ENCODE measurements at places on chromosomes 5 and 9. TPM values are rescaled to one million over a fixed set of nuclear protein-coding genes. Genes with fewer than 3 reads are reported as not detected.

Gene WNK2
- 0.27 TPM for total RNA-seq

Gene COL5A1
- not detected for total RNA-seq

Gene CCNB1
- total RNA-seq, result 3.0 TPM

Gene DBH
- total RNA-seq, result not detected

Gene EIF4E1B
- total RNA-seq, result not detected

Gene TMEM252
- total RNA-seq, result not detected

Gene TLX3
- total RNA-seq, result not detected

GRCh38 chr9:112169368-112169767 lies 5.7 kb downstream of the SUSD1 start:
- no peak overlapping the region for H3K4me3 ChIP-seq
- DNase-seq, result no peak
- H3K27me3 ChIP-seq, result no peaks in the 10 kb centered on the region
- H3K36me3 ChIP-seq, result no peaks in the 10 kb centered on the region

GRCh38 chr5:80707645-80708044 lies 52.9 kb upstream of the DHFR start:
- DNase-seq, result no peak
- H3K27ac ChIP-seq, result no peak overlapping the region
- H3K27me3 ChIP-seq, result no peaks in the 10 kb centered on the region
- peaks cover 27% of the 10 kb centered on the region for H3K4me1 ChIP-seq
- no peak overlapping the region for H3K4me3 ChIP-seq

DNA sequence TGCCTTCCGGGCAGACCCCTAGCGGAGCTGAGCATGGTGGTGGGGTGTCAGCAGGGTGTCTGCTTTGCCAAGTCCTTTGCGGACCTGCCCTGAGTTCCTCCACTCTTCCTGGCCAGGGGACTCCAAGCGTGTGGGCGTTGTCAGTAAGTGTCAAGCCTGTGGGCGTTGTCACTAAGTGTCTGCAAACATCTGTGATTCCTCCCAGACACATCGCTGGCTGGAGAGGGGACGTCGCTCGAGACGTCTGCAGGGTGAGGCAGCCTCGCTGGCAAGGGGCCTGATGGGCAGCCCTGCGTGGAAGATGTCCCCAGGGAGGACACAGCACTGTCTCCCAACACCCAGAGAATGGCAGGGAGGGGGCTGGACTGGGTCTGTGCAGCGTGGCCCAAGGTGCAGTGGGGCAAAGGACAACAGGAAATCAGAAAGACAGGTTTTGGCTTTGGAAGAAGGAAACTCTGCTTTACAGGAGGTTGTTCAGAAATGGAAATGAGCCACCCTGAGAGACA lies 28.8 kb downstream of the ADAMTSL2 start:
- H3K27me3 ChIP-seq, result peaks cover 3% of the 10 kb centered on the region
- H3K4me1 ChIP-seq, result peaks cover 16% of the 10 kb centered on the region
- H3K27ac ChIP-seq, result peak overlapping the region; percentile 91
- no peaks in the 10 kb centered on the region for H3K36me3 ChIP-seq
- no peak for DNase-seq

DNA sequence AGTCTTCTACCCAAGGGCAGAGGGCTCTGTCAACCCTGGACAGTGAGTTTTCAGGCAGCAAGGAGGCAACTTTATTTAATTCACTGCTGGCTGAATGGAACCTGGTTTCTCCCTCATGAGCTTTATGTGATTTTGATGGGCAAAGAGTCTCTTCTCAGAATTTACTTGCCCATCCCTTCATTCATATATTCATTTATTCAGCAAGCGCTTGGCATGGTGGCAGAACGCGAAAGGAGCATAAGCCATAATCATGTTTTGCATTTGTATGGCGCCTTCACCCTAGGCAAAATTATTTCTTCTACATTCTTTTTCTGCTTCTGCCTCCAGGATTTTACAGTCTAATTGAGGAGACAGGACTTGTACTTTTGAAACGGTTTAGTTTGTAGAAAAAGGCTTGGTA lies 8.0 kb downstream of the DELE1 start:
- H3K4me1 ChIP-seq, result no peaks in the 10 kb centered on the region
- H3K27ac ChIP-seq, result peak overlapping the region; percentile 14
- peaks cover 95% of the 10 kb centered on the region for H3K36me3 ChIP-seq
- no peak overlapping the region for H3K4me3 ChIP-seq

DNA sequence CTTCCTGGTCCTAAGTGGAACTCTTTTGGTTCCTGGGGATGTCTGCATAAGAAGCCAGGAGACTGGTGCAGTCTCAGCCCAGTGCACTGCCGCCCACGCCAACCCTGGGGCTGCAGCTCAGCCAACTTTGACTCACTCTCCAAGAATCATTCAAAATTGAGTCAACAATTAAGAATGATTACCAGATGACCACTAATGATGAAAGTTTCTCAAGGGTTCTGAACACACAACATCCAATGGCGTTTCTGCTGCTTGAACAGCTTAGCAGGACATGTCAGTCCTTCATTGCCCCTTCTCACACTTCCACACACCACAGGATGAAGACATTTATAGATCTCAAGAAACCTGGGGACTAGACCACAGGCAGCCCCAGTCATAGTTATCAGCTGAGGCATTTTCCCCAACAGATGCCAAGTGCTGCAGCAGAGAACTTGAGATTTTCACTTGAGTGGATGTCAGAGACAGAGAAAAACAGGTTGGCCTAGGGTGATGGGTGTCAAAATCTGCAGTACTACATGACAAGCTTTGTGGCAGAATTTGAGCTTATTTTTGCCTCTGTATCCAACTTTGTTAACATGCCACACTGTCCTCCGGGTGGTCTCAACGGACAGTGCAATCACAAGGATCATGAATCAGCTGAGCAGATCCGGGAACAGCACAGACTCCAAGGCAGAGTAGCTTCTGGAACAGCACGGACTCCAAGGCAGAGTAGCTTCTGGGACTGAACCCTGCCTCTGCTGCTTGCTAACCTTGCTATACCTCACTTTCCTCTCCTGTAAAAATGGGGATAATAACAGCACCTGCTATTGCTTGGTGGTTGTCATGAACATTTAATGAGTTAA lies 356.1 kb downstream of the SPOCK1 start:
- H3K27ac ChIP-seq, result no peak overlapping the region
- peaks cover 13% of the 10 kb centered on the region for H3K27me3 ChIP-seq
- H3K4me1 ChIP-seq, result no peaks in the 10 kb centered on the region
- H3K36me3 ChIP-seq, result no peaks in the 10 kb centered on the region

DNA sequence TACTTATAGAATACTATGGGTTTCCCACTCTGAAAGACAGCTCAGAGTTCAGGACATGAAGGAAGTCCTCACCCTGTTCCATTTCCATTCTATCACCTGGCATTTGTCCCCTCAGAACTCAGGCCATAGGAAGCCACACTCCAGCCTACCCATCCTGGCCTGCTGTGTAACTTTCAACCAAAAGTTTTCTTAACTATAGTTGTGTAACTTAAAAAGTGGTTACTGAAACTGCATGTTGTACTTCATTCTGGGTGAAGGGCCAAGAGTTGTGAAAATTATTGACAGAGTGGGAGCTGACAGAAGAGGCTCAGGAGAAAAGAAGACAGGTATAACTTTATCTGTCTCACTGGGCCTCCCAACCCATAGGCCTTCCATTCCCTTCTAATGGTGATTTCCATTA lies 212.5 kb downstream of the RAB3C start:
- peaks cover 20% of the 10 kb centered on the region for H3K27me3 ChIP-seq
- H3K36me3 ChIP-seq, result no peaks in the 10 kb centered on the region
- H3K4me3 ChIP-seq, result no peak overlapping the region
- H3K27ac ChIP-seq, result no peak overlapping the region

DNA sequence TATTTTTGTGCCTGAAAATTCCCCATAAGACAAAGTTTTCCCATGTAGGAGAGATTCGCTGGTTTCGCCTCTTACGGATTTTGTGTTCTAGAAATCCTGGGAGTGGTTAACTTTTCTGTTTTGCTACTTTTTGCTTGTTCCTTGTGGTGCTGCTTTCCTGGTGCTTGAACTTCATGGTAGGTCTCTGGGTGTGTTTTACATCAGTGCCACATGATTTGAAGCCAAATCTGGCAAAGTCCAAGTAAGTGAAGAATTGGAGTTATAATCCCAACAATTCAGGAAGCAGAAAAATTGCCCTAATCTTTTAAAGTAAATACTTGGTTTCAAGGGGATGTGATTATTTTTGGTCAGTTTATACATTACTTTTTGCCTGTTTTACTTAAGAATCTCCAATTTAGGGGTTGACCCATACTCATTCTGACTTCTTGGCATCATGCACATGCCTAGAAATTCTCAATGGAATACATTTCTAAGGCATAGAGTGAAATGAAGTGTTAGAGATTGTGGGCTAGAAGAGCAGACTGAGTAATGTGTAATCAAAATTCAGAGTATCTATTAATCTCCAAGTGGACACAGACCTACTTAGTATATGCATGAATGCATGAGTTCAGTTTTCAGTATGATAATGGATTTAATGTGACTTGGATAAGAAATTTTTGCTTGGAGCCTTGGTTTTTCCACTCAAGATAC lies 189.7 kb downstream of the CSNK1G3 start:
- H3K27me3 ChIP-seq, result no peaks in the 10 kb centered on the region
- no peaks in the 10 kb centered on the region for H3K36me3 ChIP-seq
- no peak overlapping the region for H3K27ac ChIP-seq
- no peak for DNase-seq

DNA sequence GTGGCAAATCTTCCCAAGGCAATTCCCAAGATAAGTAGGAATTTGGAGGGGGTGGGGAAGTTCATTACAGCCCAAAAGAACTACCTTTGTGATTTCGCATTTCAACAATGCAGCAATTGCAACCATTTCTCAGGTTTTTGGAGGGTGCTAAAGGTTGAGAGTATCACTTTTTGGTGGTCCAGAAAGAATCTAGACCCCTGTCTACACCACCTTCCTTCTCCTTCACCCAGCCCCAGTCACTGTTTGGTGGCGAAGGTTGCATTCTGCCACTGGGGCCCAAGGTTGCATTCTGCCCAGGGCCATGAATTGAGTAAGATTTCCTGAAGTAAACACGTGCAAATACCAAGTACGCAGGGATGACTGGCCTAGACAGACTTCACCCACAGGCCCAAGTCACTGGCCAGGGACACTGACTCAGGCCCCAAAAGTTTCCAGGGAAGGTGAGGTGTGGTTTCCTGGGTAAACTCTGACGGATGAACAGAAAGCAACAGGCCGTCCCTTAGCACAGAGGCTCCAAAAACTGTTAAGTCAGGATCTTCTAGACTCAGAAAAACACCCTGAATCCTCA lies 5.7 kb downstream of the PDE6A start:
- no peak overlapping the region for H3K27ac ChIP-seq
- no peaks in the 10 kb centered on the region for H3K36me3 ChIP-seq
- no peak overlapping the region for H3K4me3 ChIP-seq
- no peaks in the 10 kb centered on the region for H3K4me1 ChIP-seq
- DNase-seq, result no peak

DNA sequence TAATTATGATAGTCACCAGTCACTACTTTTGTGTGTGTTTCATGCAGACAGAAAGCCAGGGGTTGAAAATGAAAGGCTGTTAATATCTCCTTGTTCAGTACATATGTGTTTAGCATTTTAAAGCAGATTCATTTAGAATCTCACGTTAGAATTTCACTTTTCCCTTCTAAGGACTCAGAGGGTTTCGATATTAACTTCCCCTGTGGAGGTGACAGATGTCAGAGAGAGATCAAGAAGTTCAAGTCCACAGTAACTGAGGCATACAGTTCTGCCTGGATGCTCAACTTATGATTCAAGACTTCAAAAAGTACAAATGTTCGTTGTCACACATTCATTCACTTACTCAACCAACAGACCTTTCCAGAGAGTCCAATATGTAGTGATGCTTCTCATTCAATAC lies 251.1 kb downstream of the EBF1 start:
- H3K4me3 ChIP-seq, result no peak overlapping the region
- DNase-seq, result no peak
- H3K4me1 ChIP-seq, result no peaks in the 10 kb centered on the region
- H3K27ac ChIP-seq, result no peak overlapping the region
- H3K27me3 ChIP-seq, result peaks cover 3% of the 10 kb centered on the region

DNA sequence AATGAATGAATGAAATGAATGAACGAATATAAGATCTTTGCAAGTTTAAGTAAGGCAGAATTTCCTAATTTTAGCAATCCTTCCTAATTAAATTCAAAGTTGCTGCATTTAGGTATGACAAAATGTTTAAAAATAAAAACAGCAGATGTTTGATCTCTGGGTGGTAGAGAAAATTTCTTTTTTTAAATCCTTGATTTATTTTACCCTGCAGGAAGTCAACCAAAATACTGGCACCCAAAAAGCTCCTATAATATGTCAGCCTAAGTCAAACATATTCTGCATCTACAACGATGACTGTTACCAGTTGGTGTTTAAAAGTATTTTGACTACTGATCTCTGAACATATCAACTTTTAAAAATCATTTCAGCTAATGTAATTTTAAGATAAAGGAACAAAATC lies 58.4 kb downstream of the TTC39B start:
- no peak for DNase-seq
- no peaks in the 10 kb centered on the region for H3K27me3 ChIP-seq
- H3K4me1 ChIP-seq, result peaks cover 19% of the 10 kb centered on the region
- no peak overlapping the region for H3K27ac ChIP-seq

- H3K4me3 ChIP-seq, result no peak overlapping the region
- no peaks in the 10 kb centered on the region for H3K36me3 ChIP-seq
- no peak for DNase-seq
- H3K4me1 ChIP-seq, result no peaks in the 10 kb centered on the region
Measured at GRCh38 chr5:31819926-31820516, 181.1 kb downstream of the PDZD2 start.

GRCh38 chr5:68374796-68375518 lies 159.4 kb downstream of the PIK3R1 start:
- H3K27me3 ChIP-seq, result no peaks in the 10 kb centered on the region
- DNase-seq, result no peak
- no peak overlapping the region for H3K4me3 ChIP-seq
- H3K27ac ChIP-seq, result no peak overlapping the region

DNA sequence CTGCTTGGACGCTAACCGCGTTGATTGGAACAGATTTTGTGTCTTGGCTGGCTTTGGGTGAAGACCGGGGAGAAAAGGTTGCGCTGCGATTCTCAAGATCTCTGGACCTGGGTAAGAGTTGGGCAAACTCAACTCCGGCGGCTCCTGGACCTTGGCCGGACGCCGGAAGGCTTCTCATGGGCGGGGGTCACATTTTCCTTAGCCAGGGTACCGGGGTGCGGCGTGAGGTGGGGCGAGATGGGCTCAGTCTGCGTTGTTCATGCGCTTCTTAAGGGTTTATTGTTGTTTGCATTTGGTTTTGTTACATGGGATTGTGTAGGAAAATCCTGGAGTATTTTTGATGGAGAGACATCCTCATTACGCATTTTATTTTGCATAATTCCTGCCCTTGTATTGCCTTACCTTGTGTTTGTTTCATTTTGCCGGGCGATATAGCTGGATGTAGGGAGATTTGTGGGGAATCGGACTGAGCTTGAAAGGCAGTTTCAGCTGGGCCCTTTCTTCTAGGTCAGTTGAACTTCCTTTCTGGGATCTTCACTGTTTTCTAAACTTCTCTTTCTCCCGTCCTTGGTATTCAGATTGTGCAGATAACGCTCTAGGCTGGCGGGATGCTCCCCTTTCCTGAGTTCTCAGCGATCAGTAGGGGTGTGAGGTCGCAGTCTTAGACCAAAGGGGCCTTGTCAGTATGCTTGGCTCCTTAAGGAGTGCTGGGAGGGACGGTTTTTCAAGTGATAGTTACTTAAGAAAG lies 524 bp downstream of the MEGF10 start:
- H3K4me1 ChIP-seq, result peaks cover 9% of the 10 kb centered on the region
- peak overlapping the region; percentile 34 for H3K4me3 ChIP-seq
- peaks cover 3% of the 10 kb centered on the region for H3K36me3 ChIP-seq
- DNase-seq, result no peak
- H3K27ac ChIP-seq, result no peak overlapping the region

- H3K4me1 ChIP-seq, result peaks cover 66% of the 10 kb centered on the region
- H3K36me3 ChIP-seq, result no peaks in the 10 kb centered on the region
- DNase-seq, result no peak
- no peaks in the 10 kb centered on the region for H3K27me3 ChIP-seq
Measured at GRCh38 chr5:1101961-1102713, 9.7 kb downstream of the SLC12A7 start.

- H3K27ac ChIP-seq, result no peak overlapping the region
- H3K4me3 ChIP-seq, result no peak overlapping the region
- peaks cover 14% of the 10 kb centered on the region for H3K36me3 ChIP-seq
- no peaks in the 10 kb centered on the region for H3K27me3 ChIP-seq
Measured at GRCh38 chr9:111375817-111376564, 46.0 kb upstream of the OR2K2 start.
